ENCODE measurements at places on chromosomes 13 and 19. TPM values are rescaled to one million over a fixed set of nuclear protein-coding genes. Genes with fewer than 3 reads are reported as not detected.

ZNF585A gene
- polyA plus RNA-seq: 45.1 TPM

CBLC gene
- not detected for polyA plus RNA-seq

SIGLECL1 gene
- polyA plus RNA-seq: not detected

ARHGEF18 gene
- polyA plus RNA-seq: 2.5 TPM

OVOL3 gene
- not detected for polyA plus RNA-seq

PCDH20 gene
- not detected for polyA plus RNA-seq

FCHO1 gene
- polyA plus RNA-seq: 11.9 TPM

FPR2 gene
- polyA plus RNA-seq: not detected

KCTD15 gene
- polyA plus RNA-seq: 0.55 TPM

SMAD9 gene
- 0.08 TPM for polyA plus RNA-seq

FFAR3 gene
- polyA plus RNA-seq: 0.39 TPM

TMEM205 gene
- 69.0 TPM for polyA plus RNA-seq

LIG1 gene
- polyA plus RNA-seq: 30.3 TPM

ZNF543 gene
- 6.6 TPM for polyA plus RNA-seq

CCNA1 gene
- 0.14 TPM for polyA plus RNA-seq

ZNF497 gene
- polyA plus RNA-seq: 0.79 TPM

SERP2 gene
- polyA plus RNA-seq: not detected

FPR1 gene
- polyA plus RNA-seq: 1.1 TPM

CALR gene
- 146 TPM for polyA plus RNA-seq

PTBP1 gene
- polyA plus RNA-seq: 132 TPM

Data from CD4-positive, CD25-positive, alpha-beta regulatory T cell (primary cell).